ENCODE measurements at places on chromosomes 16 and 17. TPM values are rescaled to one million over a fixed set of nuclear protein-coding genes. Genes with fewer than 3 reads are reported as not detected.

- DNase-seq = no peak
These were observed 25.6 kb upstream of the RMI2 start for GRCh38 chr16:11319529-11320146.

- DNase-seq = no peak
These were observed 5.1 kb downstream of the ARL4D start for GRCh38 chr17:43403846-43404245.

DNA sequence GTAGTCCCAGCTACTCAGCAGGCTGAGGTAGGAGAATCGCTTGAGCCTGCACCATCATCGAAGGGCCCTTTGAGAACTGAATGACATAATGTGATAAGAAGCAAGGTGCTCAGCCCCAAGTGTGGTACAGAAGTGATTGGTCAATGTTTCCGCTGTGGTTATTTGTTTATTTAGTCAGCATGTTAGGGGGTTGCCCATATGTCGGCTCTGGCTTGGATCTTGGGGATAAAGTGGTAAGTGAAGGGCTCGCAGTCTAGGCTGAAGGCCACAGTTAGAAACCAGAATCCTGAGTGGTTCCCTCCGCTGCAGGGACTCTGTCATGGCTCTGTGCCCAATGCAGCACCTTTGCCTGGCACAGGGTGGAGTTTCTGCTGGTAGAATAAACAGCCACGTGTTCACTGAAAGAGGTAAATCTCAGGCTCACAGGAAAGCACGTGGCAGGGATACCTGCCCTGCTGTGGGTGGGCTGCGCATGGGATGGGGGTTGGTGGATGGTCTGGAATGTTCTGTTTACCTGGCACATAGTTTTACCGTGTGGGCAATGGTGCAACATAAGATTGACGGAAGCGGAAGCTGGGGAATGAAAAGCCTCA lies 35.4 kb downstream of the SYT17 start:
- no peak for DNase-seq

DNA sequence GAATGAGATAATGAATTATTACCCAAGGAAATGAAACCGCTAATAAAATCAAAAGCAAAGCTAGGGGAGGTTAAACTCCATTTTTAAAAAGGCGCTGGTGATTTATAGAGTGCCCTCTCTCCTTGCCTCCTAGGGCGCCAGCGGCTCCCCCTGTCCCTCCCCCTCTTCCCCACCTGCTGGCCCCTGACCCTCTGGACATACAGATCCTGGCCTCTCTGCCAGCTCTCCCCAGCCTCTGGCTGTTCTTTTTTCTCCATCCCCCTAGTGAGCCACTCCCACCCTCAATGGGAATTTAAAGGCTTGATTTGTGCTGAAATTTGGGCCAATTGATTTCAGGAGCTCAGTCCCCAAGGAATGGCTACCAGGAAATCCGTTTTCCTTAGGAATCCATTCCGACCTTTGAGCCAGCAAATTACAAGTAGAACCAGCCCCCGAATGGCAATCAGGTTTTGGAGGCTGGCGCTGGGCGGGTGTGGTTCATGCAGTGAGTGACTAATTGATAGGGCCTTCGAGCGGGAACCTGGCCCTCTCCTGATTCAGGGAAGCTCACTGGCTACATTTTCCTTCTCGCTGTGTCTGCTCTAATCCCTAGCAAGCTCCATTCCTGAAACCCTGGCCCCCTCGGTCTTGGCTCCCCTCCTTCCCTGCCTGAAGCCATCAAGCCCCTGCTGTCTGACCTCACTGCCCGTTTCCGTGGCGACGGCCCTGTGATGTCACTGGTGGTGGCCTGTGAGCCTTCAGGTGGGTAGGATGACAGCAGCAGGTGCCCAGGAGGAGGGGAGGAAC lies 141.9 kb upstream of the SDK2 start:
- DNase-seq = no peak

GRCh38 chr17:60073063-60073462 lies 5.7 kb downstream of the HEATR6 start:
- no peak for DNase-seq

- DNase-seq = no peak
These were observed 1.5 kb downstream of the TEX2 start for GRCh38 chr17:64261417-64262145.

Gene GCGR
- polyA plus RNA-seq = not detected
